ENCODE measurements at places on chromosomes 11 and 22.

DNA sequence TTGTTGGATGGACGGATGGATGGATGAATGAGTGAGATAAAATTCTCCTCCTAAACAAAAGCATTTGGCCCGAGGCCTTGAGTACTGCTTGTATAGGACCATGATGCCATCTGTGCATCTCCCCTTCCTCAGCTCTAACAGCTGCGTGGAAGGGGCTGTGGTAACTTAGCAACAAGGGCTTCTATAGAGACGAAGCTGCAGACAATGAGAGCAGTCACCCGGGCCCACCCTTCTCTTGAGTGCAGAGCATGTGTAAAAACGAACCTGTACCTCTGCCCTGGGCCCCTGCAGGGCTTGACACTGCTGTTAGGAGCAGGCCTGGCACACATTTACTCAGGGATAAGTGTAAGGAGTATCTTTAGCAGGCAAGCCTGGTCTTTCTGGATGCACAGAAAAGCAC is 391.5 kb downstream of the CADM1 start:
- no peak for DNase-seq

- DNase-seq, result no peak
These were observed 28.8 kb upstream of the CPT1A start for GRCh38 chr11:68870470-68870869.

DNA sequence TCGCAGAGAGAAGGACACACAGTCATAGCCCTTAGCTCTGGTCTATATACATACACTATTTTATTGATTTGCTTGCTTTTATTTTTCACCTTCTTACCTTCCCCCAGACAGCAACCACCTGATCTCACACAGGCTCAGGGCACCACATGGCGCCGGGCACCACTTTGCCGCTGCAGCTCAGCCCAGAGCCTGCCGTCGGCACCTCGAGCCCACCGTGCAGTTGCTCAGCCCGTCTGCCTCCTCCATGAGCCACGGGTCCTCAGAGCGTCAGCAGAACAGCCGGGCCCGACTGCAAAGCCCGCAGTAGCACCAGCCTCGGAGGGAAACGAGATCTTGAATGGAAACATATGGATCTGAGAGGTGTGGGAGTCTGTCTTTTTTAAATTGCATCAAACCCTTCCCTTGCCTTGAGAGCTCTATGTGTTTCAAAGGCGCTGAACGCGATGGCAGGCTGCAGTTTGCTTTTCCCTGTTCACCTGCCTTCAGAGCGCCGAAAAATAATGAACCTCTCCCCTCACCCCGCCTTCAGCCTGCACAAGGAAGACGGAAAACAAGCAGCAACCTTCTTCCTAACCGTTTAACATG is 505.4 kb downstream of the MN1 start:
- DNase-seq, result no peak

GRCh38 chr11:126523441-126524205 is 168.1 kb downstream of the ST3GAL4 start:
- no peak for DNase-seq

- no peak for DNase-seq
These were observed 8.6 kb downstream of the MYEOV start for GRCh38 chr11:69302447-69303020.

DNA sequence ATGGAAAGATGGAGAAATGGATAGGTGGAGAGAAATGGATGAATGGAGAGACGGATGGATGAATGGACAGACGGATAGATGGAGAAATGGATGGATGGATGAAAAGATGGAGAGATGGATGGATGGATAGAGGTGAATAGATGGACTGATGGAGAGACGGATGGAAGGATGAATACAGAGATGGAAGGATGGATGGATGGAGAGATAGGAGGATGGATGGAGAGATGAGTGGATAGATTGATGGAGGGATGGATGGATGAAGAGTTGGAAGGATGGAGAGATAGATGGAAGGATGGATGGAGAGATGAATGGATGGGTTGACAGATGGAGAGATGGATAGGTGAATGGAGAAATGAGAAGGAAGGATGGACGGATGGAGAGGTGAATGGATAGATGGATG is 63.7 kb downstream of the FLRT1 start:
- DNase-seq, result no peak

DNA sequence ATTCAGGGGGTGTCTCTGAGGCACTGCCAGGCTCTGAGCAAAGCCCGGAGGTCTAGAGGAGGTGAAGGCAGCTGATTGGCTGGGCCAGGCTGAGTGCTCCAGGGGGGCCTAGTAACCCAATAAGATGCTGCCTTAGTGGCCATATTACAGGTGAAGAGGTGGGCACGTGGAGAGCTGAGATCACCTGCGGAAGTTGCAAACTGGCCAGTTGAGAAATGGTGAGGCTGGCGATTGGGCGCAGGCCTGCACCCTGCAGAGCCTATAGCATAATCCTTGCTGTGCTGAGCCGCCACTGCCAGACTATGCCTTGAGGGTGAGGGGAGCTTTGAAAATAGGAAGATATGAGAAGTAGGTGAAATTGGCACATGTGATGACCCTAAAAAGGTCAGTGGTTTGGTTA is 21.7 kb downstream of the DERL3 start:
- DNase-seq, result no peak

GRCh38 chr11:31521497-31522150 is 12.1 kb downstream of the ELP4 start:
- no peak for DNase-seq

- no peak for DNase-seq
These were observed 13.9 kb upstream of the TH start for GRCh38 chr11:2185324-2186085.

GRCh38 chr22:37345863-37346504 is 63.7 kb downstream of the CYTH4 start:
- DNase-seq, result no peak

GRCh38 chr11:65573391-65574079 is 1.2 kb downstream of the FAM89B start:
- no peak for DNase-seq

DNA sequence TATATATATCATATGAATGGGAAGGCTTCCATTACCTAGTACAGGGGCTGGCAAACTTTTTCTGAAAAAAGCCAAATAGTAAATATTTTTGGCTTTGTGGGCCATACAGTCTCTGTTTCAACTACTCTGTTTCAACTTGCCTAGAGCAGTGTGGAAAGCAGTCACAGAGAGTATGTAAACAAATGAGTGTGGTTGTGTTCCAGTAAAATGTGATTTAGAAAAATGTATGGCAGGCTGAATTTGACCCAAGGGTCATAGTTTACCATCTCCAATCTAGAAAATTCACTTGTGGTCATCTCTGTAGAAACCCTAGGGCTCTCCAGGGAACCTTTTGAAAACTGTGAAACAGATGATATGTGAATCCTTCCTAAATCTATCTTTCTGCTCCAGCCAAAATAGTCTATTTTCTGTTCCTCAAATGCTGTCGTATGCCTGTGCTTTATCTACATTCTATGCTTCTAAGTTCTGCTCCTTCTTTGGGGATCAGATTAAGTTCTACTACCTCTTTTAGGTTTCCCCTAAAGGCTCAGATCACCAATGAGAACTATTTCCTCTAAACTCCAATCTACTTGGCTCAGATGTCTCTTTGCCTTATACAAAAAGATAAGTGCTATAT is 356.2 kb downstream of the METTL15 start:
- no peak for DNase-seq

GRCh38 chr22:32475468-32476010 is 928 bp downstream of the FBXO7 start:
- peak; percentile 26 for DNase-seq

- DNase-seq, result peak; percentile 19
These were observed 41.0 kb upstream of the PRDM11 start for GRCh38 chr11:45105233-45105983.

GRCh38 chr11:6319001-6319703 is 1.1 kb downstream of the CAVIN3 start:
- no peak for DNase-seq

- no peak for DNase-seq
These were observed 596.7 kb downstream of the JRKL start for GRCh38 chr11:96986516-96986915.

GRCh38 chr11:34495724-34496377 is 17.7 kb downstream of the ELF5 start:
- no peak for DNase-seq

DNA sequence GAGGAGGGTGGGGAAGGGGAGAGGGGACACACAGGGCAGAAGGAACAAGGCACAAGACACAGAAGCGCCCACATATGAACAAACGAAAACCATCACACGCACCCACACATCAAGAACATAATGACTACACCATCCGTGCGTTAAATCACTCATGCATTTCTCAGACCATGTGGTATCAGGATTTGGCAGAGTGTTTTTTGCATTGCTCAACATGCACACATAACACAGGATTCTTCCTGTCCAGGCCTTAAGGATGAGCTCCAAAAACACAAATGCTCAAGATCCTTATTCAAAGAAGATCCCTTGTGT is 309.5 kb downstream of the CADM1 start:
- no peak for DNase-seq

DNA sequence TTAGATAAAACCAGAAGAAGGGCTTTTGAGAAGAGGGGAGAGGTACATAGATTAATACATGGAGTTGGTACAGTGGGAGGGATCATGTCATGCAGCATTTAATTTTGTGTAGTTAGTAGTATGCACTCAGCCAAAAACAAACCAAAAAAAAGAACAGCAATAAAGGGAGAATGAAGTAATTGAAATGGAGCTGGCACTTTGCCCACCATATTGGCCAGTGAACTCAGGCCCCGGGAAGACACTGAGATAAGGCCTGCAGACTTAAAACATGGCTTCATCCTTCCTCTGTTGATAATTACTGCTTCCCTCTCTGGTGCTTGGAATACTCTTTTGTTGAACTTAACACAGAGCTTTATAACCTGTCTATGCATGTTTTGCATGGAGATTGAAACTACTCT is 3.1 kb downstream of the PANX1 start:
- DNase-seq, result no peak

GRCh38 chr11:13336246-13336878 is 58.8 kb downstream of the BMAL1 start:
- no peak for DNase-seq

- DNase-seq, result no peak
These were observed 22.5 kb downstream of the RCN1 start for GRCh38 chr11:32113200-32113919.

DNA sequence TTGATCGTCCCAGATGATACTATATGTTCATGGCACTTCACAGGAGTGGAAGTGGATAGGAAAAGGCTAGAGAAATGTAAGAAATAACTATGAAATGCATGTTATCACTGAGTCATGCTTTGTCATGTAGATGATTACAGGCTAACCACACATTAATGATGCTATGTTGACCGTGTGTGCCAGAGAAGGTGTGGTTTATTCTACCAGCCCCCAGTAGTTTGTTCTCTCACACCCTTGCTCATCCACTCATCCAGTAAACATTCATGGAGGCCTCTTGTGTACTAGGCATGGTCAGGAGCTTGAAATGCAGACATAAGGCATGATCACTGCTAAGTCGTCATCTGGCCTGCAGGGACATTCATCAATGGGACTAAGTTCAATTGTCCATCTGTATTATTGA is 153.0 kb upstream of the PITPNB start:
- no peak for DNase-seq

DNA sequence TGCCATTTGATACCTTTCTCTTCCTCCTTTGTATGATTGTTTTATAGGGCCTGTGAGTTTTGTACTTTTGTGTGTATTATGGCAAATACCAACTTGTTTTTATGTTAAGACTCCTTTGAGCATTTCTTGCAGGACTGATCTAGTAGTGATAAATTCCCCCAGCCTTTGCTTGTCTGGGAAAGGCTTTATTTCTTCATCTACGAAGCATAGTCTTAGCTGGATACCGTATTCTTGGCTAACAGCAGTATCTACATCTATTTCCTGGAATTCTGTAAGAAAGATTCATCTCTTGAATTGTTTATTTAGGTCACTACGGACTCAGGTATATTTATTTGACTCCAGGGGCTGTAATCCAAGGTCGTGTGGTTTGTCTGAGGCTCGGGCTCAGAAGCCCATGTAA is 6.0 kb upstream of the NDUFS8 start:
- no peak for DNase-seq

- DNase-seq, result peak; percentile 46
These were observed at the start of gene ARHGEF17 for GRCh38 chr11:73308003-73308960. Gene ARHGEF17, plus strand, starts transcription at chr11:73308276. Its CDS starts 363 bp downstream, at chr11:73308639.

DNA sequence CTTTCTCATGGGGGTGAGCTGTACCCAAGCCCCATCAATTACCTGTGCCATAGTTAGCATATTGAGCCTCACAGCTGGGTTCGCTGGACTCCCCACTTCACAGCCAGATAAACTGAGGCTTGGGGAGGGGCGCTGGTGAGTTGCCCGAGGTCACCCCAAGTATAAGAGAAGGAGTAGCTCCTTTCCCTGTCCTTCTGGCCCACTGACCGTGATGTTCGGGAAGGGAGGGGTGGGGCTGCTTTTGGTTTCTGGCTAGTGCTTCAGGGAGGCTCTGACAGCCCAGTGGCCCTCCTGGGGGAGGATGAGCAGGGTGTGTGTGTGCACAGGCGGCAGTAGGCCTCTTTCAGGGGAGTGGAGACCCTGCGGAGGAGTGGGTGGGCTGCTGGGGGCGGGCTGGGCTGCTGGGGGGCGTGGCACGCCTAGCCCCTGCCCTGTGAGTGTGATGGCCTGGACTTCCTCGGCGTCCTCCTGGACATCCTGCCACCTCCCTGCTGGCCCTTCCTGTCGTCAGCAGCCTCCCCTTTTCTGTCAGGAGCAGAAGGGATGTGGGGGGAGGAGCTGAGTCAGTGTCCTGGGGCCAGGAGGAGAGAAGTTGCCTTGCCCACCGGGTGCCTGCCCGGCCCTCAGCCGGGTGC is 50.3 kb downstream of the TRIOBP start:
- DNase-seq, result no peak

GRCh38 chr22:38239101-38239761 is 33.6 kb downstream of the TMEM184B start:
- no peak for DNase-seq
